ENCODE measurements at places on chromosomes 12 and 14. TPM values are rescaled to one million over a fixed set of nuclear protein-coding genes. Genes with fewer than 3 reads are reported as not detected.

CLEC7A gene
- not detected for total RNA-seq

IL22 gene
- total RNA-seq, result not detected

EML5 gene
- not detected for total RNA-seq

MEG3 gene
- 101 TPM for total RNA-seq

TSPAN19 gene
- total RNA-seq, result not detected

RBM19 gene
- 13.3 TPM for total RNA-seq

PLEK2 gene
- total RNA-seq, result 12.4 TPM

RILPL1 gene
- 16.6 TPM for total RNA-seq

PTGER2 gene
- total RNA-seq, result 6.2 TPM

AGAP2 gene
- total RNA-seq, result under 0.01 TPM

CISTR gene
- total RNA-seq, result not detected

KRT5 gene
- total RNA-seq, result not detected

FAM90A1 gene
- not detected for total RNA-seq

CLEC2A gene
- total RNA-seq, result not detected

IQSEC3 gene
- not detected for total RNA-seq

CD4 gene
- not detected for total RNA-seq

GPR135 gene
- 2.6 TPM for total RNA-seq

INSM2 gene
- not detected for total RNA-seq

DACT1 gene
- 26.9 TPM for total RNA-seq

SLC7A7 gene
- 0.65 TPM for total RNA-seq

GAPDH gene
- 7,726 TPM for total RNA-seq

KITLG gene
- 98.4 TPM for total RNA-seq

ARHGAP9 gene
- not detected for total RNA-seq

KRT77 gene
- not detected for total RNA-seq

HCAR3 gene
- not detected for total RNA-seq

All from GM23248 (cell line).